ENCODE measurements at places on chromosomes 11 and 22.

DNA sequence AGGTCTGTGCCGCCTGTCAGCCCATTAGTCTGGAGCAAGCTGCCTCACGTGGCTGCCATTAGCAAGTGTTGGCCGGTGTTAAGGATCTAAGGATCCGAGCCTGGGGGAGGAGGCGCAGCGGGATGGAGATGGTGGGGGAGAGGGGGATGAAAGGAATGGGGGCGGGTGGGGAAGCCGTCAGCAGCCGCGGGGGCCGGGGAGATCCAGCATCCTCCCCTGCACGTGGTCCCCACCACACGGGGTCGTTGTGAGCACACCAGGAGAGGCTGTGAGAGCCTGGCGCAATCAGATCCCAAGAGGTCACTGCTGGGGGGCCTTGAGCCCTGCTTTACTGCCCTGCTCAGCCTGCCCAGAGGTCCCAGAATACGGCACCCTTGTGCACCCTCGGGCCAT, 7.3 kb downstream of the CABP7 start:
- DNase-seq, result no peak

DNA sequence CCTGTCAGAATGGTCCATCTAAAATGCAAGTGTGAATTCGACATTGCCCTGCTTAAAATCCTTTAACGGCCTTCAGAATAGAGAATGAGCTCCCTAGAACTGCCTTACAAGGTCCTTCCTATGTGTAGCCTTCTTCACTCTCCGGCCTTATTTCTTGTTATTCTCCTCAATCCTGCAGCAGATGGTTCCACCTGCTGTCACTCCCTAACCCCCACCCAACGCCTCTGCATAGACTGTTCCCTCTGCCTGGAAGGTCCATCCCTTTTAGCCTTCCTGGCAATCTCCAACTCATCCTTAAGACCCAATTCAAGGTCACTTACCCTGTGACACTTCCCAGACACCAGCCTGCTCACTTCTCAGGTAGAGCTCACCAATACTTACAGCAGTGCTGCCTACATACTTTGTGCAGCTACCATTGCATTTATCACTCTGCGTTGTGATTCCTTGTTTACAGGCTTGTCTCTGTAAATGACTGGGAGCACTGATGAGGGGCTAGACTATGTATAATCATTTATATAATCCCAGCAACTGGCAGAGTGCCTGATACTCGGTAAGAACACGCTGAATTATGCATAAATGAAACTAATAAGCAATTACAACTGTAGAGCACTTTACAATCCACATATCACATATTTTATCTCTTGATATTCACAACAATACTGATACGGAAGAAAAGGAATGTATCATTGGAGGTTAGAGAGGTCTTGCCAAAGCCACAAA, 58.9 kb downstream of the CLPB start:
- DNase-seq, result no peak

GRCh38 chr11:20672575-20672974, 3.2 kb downstream of the NELL1 start:
- no peak for DNase-seq

DNA sequence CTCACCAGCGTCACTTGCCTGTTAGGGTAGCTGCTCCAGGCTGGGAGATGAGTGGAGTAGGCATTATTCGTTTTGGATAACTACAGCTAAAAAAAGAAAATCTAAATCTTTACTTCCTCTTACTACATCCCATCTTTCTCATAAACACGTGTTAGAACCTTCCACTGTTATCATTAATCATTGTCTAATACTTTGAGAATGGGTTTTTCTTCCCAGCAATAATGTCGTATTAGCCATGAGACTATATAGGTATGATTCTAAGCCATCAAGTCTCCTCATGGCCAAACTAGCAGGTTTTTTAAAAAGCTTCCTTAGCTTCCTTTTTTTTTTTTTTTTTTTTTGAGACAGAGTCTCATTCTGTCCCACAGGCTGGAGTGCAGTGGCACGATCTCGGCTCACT, 3.9 kb upstream of the TEF start:
- DNase-seq, result no peak

DNA sequence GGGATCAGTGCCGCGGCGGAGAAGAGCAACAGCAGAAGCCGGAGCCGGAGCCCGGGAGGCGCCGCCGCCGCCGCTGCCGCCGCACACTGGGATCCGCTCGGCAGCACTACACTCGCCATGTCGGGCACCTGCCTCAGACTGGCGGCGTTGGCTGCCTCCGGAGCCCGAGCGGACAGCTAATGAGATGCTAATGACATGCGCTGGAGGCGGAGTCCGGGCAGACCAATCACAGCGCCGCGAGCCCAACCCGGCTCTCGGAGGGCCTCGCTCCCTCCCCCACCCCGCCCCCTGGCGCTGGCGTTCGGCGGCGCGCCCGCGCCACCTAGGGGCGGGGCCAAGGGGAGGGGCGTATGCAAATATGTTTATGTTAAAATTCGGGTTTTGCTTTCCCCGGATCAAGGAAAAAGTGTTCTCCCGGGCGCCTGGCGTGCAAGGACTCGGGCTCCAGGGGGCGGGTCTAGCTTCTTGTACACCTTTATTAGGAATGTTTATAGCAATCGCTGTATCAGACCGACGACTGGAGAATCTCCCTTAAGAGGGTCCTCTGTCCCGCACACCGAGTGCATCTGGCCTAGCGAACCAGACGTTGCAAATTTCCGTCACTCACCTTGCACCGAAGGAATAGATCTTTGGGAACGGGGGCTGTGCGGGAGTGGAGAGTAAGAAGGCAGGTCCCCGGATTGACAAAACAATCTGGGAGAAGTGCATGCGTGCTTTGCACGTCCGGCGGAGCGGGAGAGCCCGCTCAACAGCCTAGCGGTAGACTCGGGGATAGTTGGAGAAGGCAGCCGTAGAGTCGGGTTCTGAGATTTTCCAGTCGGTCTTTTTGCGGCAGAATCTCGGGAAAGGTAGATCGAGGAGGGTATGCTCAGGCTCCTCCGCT, at the start of gene CADM1:
TSS of gene CADM1 (minus strand) at position 140 of the 883 bp plus-strand sequence.
- DNase-seq, result peak; percentile 63

GRCh38 chr11:444396-445144, 2.8 kb upstream of the ANO9 start:
- DNase-seq, result no peak

DNA sequence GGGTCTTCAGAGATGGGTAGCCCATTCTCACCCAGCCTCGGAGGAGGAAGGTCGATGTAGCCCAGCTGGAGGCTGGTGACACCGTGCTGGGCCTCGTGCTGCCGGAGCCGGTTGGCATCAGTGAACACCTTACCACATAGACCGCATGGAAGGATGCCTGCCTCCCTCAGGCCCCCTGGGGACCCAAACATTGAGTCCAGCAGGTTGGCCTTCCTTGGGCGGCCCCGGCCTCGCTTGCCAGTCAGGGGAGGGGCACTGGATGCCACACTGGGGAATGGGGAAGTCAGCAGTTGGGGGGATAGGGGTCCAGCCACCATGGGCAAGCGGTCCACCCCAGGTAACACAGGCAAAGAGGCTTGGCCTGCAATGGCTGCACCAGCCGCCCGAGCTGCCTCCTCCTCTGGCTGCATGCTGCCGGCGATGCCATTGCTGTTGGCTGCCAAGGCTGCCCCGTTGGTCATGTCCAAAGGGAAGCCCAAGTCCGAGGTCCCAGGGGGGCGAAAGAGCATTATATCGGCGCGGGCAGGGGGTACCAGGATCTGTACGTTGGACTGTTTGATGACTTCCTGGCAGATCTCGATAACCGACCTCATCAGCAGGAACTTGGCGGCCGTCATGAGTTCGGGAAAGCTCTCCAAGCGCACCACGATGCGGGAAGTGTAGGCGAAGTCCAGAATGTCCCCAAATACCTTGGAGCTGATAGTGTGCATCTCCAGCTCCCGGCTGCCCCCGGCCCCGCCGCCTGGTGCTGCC, 1.4 kb downstream of the PATZ1 start:
- no peak for DNase-seq

GRCh38 chr11:72776844-72777754, 16.7 kb downstream of the STARD10 start:
- DNase-seq, result no peak

GRCh38 chr11:68932933-68933577, 29.4 kb downstream of the IGHMBP2 start:
- no peak for DNase-seq

DNA sequence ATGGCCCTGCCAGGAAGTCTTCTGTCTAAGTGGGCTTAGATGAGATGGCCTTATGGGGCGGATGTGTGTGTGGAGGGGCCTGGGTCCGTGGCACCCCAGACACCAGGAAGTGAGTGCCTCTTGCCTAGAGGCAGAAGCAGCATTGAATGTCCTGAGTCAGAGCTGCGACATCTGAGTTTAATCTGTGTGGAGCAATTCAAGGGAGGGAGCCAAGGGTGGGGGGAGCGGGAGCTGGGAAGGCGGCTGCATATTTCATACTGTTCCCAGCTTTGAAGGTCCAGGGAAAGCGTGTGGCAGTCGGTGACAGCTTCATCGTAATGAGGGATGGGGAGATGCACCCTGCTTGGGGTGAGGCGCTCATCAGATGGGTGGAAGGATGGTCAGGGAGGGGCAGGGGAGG, 73.5 kb upstream of the THY1 start:
- no peak for DNase-seq

DNA sequence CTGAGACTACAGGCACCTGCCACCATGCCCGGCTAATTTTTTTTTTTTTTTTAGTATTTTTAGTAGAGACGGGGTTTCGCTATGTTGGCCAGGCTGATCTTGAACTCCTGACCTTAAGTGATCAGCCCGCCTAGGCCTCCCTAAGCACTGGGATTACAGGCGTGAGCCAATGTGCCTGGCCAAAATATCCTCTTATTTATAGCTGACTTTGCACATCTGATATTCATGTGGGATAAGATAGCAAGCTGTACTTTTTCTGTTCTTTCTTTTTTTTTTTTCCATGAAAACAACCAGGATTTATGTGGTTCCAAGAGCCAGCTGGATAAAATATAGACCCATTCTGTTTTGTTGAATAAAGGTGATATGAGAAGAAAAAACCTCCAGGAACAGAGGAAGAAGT, 12.1 kb upstream of the XBP1 start:
- no peak for DNase-seq

DNA sequence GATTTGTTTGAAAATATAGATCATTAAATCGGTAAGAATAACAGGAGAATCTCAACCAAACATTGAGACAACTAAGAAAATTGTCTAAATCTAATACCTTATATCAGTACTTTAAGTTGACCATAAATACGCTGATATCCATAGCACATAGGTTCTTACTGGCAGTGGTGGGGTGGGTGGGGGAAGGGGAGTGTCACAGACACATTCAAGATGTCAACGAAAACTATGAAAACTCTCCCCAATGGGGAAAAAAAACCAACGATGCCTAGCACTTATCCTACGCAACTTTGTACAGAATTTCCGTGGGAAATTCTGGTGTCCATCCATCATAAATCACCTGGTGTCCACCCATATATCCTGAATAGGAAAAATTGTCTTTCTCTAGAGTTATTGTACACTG, 6.2 kb downstream of the GRAP2 start:
- DNase-seq, result no peak

GRCh38 chr11:15115686-15116085, 963 bp downstream of the INSC start:
- no peak for DNase-seq

DNA sequence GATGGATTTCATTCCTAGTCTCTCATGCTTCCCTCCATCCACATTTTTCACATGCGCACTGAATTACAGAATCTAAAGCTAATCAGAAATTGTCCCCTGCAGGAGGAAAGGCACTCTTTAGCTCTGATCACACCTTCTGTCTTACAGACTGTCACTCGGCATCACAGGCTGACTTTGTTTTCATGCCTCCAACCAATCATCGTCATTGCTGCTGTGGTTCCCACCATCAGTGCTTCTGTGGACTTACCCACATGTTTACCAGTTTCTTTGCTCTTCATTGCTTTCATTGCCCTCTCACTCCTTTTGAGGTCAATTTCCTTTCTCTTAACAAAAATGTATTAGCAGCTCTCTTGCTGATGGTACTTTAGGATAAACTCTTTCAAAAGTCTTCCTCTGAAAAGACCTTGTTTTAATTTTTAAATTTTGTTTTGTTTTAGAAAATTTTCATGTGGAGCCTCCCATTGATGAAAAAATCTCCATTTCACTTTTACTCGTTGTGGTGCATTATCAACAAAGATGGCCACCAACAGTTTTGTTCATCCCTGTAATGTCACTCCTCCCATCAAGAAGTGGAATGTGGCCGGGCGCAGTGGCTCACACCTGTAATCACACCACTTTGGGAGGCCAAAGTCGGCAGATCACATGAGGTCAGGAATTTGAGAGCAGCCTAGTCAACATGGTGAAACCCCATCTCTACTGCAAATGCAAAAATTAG, 20.2 kb upstream of the TREH start:
- no peak for DNase-seq

- no peak for DNase-seq
Observed at GRCh38 chr11:103923451-103923931, 112.9 kb upstream of the DDI1 start.

DNA sequence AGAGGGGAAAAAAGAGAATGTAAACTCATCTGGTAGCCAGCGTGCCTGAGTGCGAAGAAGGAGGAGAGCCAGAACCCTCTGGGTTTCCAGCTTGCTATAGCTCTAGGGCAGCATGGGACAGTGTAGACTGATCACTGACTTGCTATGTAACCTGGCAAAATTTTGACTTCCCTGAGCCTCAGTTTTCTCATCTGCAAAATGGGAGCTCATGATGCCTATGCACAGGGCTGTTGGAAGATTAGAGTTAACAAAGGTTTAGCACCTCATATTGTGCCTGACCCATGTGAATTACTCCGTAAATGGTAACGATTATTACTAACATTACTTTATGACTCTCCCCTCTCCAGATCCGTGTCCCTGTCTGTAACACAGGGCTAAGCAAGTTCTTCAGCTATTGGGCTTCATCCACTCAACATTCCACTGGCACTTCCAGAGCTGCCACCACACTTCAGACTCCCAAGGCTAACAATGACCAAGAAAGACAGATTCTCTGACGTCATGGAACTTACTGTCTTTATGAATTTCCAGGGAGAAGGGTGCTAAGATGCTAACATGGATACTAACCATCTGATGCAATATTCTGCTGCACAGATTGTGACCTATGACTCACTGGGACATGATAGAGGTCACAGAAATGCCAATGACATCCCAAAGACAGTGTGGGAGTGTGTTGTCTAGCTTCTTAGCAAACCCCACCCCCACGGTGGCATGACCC, 195.2 kb downstream of the TRIM29 start:
- no peak for DNase-seq

DNA sequence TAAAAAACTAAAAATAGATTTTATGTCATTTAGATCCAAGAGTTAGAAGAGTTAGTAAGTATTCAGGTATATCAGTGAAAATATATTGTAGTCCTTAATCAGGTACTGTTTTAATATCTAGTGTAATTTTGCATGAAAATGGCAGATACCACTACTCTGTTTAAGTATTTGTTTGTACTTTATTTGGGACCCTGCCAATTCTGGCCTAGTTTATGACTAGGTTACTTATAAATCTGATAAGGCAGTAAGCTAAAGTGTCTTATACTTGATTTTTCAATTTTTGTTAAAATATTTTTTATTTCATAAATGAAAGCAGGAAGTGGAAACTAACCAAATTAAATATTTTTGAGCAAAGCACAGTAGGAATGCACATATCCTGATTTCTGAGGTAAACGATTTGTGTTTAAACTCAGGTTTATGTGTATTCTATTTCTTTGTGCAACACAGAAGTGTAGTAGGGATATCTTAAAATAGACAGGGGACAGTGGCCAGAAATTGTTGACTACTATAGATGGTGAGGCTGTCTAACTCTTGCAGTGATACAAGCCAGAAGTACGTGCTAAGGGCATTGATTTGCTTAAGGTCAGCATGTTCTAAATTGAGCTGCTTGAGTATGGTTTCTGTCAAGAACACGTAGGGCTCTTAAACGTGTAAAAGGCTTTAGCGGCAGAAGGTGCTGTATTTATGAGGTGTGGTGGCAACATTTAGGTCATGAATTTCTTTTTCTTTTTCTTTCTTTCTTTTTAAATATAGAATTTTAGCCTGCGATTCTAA, 34.0 kb downstream of the HIPK3 start:
- DNase-seq, result no peak

All from stimulated activated CD4-positive, alpha-beta T cell treated with anti-CD3 and anti-CD28 coated beads, TNF-alpha, amount 100 ng/mL, for 48 hours (primary cell).